Spinal cord (tissue), 10 donors: ENCODE measurements at places on chromosomes 2 and 18. TPM values are rescaled to one million over a fixed set of nuclear protein-coding genes. Genes with fewer than 3 reads are reported as not detected.
A peak's percentile ranks its signal among the peaks of the same experiment; 100 is the strongest.

DNA sequence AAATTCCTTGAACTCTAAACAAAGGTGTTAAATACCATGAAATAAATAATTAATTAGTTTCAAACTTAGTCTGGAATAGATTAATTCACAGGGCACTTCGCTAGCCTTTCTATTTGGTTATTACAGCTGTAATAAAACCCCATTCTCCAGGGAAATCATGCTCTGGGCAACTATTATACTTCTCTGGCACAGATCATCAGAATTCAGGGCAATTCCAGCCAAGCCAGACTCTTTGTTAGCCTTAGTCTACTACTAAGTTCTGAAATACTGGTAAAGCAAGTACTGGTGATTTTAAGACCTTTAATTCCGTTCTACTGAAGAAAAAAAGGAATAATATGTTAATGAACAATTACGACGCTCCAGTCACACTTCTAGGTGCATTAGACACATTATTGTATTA, 123.4 kb upstream of the PDE1A start:
- no peak overlapping the region for H3K4me3 ChIP-seq
- no peak overlapping the region for H3K27ac ChIP-seq
- H3K36me3 ChIP-seq: no peaks in the 10 kb centered on the region
- no peaks in the 10 kb centered on the region for H3K27me3 ChIP-seq

DNA sequence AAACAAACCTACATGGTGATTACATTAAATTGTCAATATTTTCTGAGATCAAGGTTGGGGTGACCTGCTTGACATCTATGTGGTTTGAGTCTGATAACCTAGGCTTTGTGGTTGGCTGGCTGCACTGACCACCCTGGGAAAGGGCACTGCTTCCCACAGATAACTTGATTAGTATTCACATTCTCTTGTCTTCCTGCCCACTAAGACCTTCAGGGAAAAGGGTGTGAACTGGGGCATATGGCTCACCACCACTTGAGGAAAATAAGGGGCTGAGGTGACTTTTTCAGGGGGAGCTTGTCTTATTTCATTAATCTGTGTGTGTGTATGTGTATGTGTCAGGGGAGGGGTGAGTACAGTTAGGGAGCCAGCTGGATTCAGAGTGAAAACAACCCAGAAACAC, 1.5 kb downstream of the SMYD1 start:
- DNase-seq: no peak
- no peaks in the 10 kb centered on the region for H3K36me3 ChIP-seq
- no peaks in the 10 kb centered on the region for H3K27me3 ChIP-seq
- H3K4me1 ChIP-seq: no peaks in the 10 kb centered on the region
- H3K4me3 ChIP-seq: no peak overlapping the region
- H3K27ac ChIP-seq: no peak overlapping the region

GRCh38 chr18:44747157-44747556, 66.5 kb downstream of the SETBP1 start:
- H3K27me3 ChIP-seq: no peaks in the 10 kb centered on the region
- H3K4me1 ChIP-seq: peaks cover 35% of the 10 kb centered on the region
- no peaks in the 10 kb centered on the region for H3K36me3 ChIP-seq
- no peak for DNase-seq

- H3K4me1 ChIP-seq: peaks cover 41% of the 10 kb centered on the region
- no peak for DNase-seq
- H3K4me3 ChIP-seq: no peak overlapping the region
- H3K36me3 ChIP-seq: no peaks in the 10 kb centered on the region
- H3K27me3 ChIP-seq: no peaks in the 10 kb centered on the region
Observed at GRCh38 chr2:239829326-239829725, 195.8 kb downstream of the NDUFA10 start.

DNA sequence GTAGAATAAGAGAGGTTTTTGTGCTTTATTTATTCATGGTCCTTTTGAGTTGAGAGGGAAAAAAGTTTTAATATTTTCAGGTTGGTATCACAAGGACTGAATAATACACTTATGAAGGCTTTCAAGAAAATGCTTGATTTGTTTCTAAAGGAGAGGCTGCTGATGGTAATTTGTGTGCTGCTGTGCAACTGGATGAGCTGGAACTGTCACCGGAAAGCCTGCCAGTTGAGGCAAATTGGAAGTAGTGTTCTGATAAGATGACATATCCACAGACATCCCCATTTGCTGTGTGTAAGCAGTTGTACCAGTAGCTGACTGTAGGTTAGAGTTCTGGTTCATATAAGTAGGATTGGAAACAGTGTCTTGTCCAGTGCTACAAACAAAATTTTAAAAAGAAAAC, 21.6 kb upstream of the CACNB4 start:
- no peak for DNase-seq
- H3K27me3 ChIP-seq: no peaks in the 10 kb centered on the region
- no peak overlapping the region for H3K4me3 ChIP-seq
- H3K36me3 ChIP-seq: peaks cover 5% of the 10 kb centered on the region

DNA sequence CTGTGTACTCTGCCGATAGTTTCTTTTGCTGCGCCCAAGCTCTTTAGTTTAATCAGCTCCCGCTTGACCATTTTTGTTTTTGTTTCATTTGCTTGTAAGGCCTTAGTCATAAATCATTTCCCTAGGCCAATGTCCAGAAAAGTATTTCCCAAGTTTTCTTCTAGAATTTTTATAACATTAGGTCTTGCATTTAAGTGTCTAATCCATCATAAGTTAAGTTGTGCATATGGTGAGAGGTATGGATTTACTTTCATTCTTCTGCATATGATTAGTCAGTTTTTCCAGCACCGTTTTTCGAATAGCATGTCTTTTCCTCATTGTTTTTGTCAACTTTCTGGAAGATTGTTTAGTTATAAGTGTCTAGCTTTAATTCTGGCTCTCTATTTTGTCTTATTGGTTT, 484.8 kb upstream of the CNTNAP5 start:
- H3K4me1 ChIP-seq: no peaks in the 10 kb centered on the region
- DNase-seq: no peak
- H3K27me3 ChIP-seq: no peaks in the 10 kb centered on the region
- H3K4me3 ChIP-seq: no peak overlapping the region
- no peak overlapping the region for H3K27ac ChIP-seq

DNA sequence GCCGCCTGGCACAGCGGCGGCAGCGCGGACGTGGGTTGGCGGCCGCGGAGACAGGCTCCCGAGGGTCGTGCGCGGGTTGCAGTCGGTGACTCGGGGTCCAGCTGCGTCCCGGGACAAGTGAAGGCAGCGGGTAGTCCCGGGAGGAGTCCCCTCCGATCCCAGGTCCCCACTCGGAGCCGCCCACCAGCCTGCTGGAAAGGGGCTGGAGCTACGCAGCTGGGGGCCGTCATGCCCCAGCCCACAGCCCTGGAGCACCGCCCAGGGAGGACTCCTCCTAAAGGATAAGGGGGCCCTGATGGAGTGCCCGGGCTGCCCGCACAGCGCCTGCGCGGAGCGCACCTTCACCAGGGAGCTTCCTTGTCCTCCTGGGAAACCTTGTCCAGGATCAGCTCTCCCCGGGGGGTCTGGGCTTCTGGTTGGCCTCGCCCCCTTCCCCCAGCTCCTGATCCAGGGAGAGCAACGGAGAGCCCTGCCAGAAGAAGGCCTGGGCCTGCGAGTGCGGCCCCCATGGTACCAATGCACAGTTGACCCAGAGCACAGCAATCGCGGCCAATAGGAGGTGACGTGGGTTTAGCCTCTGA, 25.9 kb upstream of the ALPP start:
- DNase-seq: no peak
- H3K4me1 ChIP-seq: peaks cover 18% of the 10 kb centered on the region
- no peaks in the 10 kb centered on the region for H3K36me3 ChIP-seq
- H3K27ac ChIP-seq: no peak overlapping the region
- H3K4me3 ChIP-seq: no peak overlapping the region

DNA sequence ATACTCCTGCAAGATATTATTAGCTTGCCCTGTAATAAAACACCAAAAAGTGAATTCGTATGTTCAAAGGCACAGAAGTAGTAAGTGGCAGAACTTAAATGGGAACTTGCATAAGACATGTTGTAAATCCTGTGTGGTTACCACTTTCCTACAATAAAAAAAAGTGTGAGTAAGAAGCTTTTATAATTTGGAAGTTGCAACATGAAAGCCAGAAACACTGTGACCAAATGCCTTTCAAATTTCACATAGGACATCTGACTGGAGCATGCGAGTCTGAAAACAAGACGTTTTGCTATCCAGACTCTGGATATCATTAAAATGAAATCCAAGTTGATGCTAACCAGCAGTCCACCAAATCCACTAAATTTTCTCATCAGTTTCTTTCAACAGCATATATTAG, 886.2 kb upstream of the NRXN1 start:
- DNase-seq: no peak
- H3K4me1 ChIP-seq: no peaks in the 10 kb centered on the region
- H3K36me3 ChIP-seq: no peaks in the 10 kb centered on the region
- H3K27ac ChIP-seq: no peak overlapping the region

DNA sequence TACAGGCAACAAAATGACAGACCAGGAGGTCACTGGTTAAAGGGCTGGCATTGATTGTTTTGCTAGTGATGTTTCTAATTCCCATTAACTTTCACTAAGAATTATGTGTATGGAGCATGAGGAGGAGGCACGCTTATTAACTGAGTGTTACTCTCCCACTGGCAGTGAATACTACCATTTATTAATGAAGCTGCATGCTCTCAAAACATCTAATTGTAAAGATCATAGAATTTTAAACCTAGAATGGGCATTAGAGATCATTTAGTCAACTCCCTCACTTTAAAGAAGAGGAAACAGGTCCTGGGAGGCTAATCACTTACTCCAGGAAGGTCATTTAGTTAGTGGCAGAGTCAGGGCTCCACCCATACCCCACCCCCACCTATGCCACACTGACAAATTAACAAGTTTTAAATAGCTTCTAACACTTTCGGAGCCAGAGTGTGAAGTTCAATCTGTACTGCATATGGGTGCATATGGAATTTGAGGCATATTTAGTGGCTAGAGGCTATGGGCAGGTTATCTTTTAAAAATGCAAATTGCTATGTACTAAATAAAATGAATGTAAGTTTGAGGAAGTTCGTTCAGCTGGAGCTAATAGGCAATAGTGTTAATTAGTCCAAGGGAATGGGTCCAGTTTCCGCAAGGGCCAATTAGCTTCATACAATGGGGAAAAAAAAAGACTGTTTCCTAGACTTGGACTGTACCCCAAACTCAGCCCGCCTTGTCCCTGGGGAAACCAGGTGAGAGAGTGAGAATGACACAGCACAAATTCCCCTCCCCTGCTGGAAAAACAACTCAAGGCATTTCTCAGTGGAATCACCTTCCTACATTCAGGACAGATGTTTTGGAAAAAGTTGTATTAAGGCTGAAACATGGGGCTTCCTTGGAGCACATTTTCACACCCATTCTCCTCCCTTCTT, 178.8 kb downstream of the ICOS start:
- H3K27me3 ChIP-seq: no peaks in the 10 kb centered on the region
- peaks cover 8% of the 10 kb centered on the region for H3K4me1 ChIP-seq
- no peaks in the 10 kb centered on the region for H3K36me3 ChIP-seq
- no peak overlapping the region for H3K4me3 ChIP-seq
- peak overlapping the region; percentile 48 for H3K27ac ChIP-seq

DNA sequence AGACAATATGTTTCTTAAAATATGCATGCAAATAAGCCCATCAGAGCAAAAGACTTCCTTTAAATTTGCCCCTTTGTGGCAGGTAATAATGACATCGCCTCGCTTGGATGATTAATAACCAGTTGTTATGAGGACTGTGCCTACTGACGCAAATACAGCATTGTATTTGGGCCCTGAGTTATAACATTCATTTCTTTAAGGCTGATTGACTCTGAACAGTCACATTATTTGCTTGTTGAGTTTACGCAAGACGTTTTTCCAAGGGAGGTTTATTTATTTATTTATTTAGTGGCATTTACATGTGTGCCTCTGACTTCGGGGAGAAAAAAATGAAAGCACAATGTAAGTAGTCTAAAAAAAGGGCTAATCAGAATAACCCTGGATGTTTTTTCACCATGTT, 88.3 kb downstream of the SLC8A1 start:
- no peak overlapping the region for H3K27ac ChIP-seq
- no peaks in the 10 kb centered on the region for H3K4me1 ChIP-seq
- H3K36me3 ChIP-seq: no peaks in the 10 kb centered on the region
- no peak for DNase-seq

GRCh38 chr18:49880661-49881060, 67.3 kb upstream of the ACAA2 start:
- H3K36me3 ChIP-seq: no peaks in the 10 kb centered on the region
- H3K27me3 ChIP-seq: no peaks in the 10 kb centered on the region
- H3K4me1 ChIP-seq: no peaks in the 10 kb centered on the region
- no peak overlapping the region for H3K27ac ChIP-seq

DNA sequence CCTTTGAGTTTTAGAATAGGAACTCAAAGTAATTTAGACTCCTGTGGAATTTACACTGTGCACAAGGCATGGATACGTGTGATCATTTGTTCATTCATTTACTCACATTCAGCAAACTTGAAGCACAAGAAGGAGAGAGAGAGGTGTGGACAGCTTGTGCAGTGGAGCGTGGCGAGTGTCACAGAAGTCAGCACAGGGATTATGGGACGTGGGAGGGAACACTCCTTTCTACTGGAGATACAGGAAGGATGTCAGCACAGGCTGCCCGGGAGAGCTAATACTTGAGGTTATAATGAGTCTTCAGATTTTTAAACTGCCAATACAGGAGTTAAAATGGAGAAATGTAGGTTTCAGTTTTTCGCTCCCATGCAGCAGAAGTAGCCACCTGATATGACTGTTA, 7.0 kb downstream of the FAM228A start:
- no peaks in the 10 kb centered on the region for H3K4me1 ChIP-seq
- H3K27me3 ChIP-seq: no peaks in the 10 kb centered on the region
- no peak overlapping the region for H3K27ac ChIP-seq
- H3K36me3 ChIP-seq: no peaks in the 10 kb centered on the region
- H3K4me3 ChIP-seq: no peak overlapping the region

- peaks cover 21% of the 10 kb centered on the region for H3K4me1 ChIP-seq
- peak overlapping the region; percentile 85 for H3K27ac ChIP-seq
- no peaks in the 10 kb centered on the region for H3K27me3 ChIP-seq
Observed at GRCh38 chr18:75456199-75456631, 28.7 kb upstream of the SMIM21 start.

- H3K4me1 ChIP-seq: peaks cover 18% of the 10 kb centered on the region
- H3K27ac ChIP-seq: no peak overlapping the region
- peak; percentile 58 for DNase-seq
- H3K36me3 ChIP-seq: no peaks in the 10 kb centered on the region
- H3K4me3 ChIP-seq: no peak overlapping the region
- H3K27me3 ChIP-seq: peaks cover 88% of the 10 kb centered on the region
Observed at GRCh38 chr2:161426922-161427663, 11.0 kb downstream of the TBR1 start.

GRCh38 chr2:221282386-221282785, 289.7 kb downstream of the EPHA4 start:
- no peak overlapping the region for H3K4me3 ChIP-seq

- no peaks in the 10 kb centered on the region for H3K36me3 ChIP-seq
- H3K27ac ChIP-seq: no peak overlapping the region
- H3K4me3 ChIP-seq: no peak overlapping the region
- no peaks in the 10 kb centered on the region for H3K27me3 ChIP-seq
Observed at GRCh38 chr2:18284331-18284730, 276.1 kb downstream of the RDH14 start.

- H3K4me1 ChIP-seq: peaks cover 13% of the 10 kb centered on the region
- H3K27me3 ChIP-seq: no peaks in the 10 kb centered on the region
- peak overlapping the region; percentile 26 for H3K27ac ChIP-seq
- DNase-seq: no peak
Observed at GRCh38 chr2:24871852-24872333, 48.1 kb downstream of the ADCY3 start.

GRCh38 chr2:78982638-78983330, 42.7 kb upstream of the REG3G start:
- H3K4me1 ChIP-seq: peaks cover 4% of the 10 kb centered on the region
- H3K27me3 ChIP-seq: no peaks in the 10 kb centered on the region
- H3K27ac ChIP-seq: no peak overlapping the region
- H3K4me3 ChIP-seq: no peak overlapping the region
- H3K36me3 ChIP-seq: no peaks in the 10 kb centered on the region
- no peak for DNase-seq

The CREG2 gene
- 34.4 TPM for polyA plus RNA-seq

The HOXD1 gene
- 5.6 TPM for polyA plus RNA-seq

The TDRD15 gene
- polyA plus RNA-seq: 0.08 TPM

The ASPRV1 gene
- 7.7 TPM for polyA plus RNA-seq

The RAD51AP2 gene
- 1.1 TPM for polyA plus RNA-seq

The SIX3 gene
- not detected for polyA plus RNA-seq

The CKAP2L gene
- 8.6 TPM for polyA plus RNA-seq

The HOXD9 gene
- polyA plus RNA-seq: 3.0 TPM
